ENCODE measurements at places on chromosomes 1 and 21.

GRCh38 chr1:85708829-85709227 lies 595 bp upstream of the ZNHIT6 start:
- no peak for DNase-seq

GRCh38 chr1:220044678-220045355 lies 1.5 kb downstream of the EPRS1 start:
- DNase-seq, result no peak

DNA sequence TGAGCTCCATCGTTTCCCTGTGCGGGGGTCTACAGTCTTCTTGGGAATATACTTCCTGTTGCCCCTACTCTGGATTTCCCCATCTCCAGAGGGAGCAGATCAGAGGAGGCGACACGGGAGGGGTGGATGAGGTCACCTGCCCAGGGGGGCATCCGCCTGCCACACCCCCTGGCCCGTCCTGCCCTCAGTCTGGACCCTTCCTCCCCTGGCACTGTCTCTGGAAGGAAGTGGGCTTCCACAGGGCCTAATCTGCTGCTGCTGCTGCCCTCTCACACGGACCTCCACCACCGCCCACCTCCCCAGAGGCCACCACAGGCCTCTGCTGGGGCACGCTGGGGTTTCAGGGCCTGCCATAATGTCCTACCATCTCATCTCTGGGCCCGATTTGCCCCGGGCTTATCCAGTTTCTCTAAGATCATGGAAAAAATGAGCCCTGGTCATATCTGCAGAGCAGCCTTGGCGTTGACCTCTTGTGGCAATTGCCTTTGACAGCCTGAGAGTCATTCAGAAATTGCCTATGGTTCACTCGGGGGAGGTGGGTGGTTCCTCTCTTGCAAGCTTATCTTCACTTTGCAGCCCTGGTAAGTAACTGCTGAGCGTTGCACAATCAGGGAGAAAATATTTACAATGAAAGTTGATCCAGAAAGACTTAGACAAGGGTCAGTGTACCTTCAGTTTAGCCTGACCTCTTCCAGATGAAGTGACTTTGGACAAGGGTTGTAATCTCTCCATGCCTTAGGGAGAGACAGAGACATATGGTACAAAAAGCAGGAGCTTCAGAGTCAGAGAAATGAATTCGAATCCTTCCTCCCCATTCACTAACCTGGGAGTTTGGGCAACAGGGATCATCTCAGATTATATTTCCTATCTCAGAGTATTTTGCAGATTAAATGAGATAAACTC lies 252.4 kb downstream of the TOMM20 start:
- peak; percentile 29 for DNase-seq

- DNase-seq, result no peak
These were observed 122.3 kb downstream of the GALNT2 start for GRCh38 chr1:230189341-230189740.

GRCh38 chr1:198201956-198202784 lies 45.4 kb downstream of the NEK7 start:
- no peak for DNase-seq

- no peak for DNase-seq
These were observed 91.4 kb downstream of the HMCN1 start for GRCh38 chr1:185825556-185825955.

- DNase-seq, result peak; percentile 76
These were observed 2.5 kb upstream of the SAMD11 start for GRCh38 chr1:921011-921837.
